ENCODE measurements at places on chromosomes 5 and 9.

GRCh38 chr5:1312993-1313833 is 18.3 kb upstream of the TERT start:
- DNase-seq, result peak; percentile 85

GRCh38 chr5:137822984-137823383 is 44.7 kb upstream of the MYOT start:
- no peak for DNase-seq

- no peak for DNase-seq
Measured at GRCh38 chr5:24161559-24161958, 483.2 kb downstream of the CDH10 start.

DNA sequence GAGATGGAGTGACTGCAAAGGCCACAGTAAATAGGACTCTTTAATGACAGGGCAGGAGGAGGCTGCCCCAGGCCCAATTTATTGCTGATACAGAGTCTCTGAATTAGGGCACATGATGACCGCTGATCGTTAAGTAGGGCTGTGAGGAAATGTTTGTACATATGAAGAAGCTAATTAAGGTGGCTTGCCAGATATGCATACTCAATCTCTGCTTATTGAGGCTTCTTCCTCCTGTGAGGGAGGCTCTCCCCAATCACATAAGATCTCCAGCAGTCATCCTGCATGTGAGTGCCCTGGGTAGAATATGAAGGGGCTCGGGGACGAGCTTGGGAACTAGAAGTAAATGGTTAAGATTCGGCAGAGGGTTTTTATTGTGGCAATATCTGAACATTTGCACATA is 8.2 kb upstream of the CD180 start:
- DNase-seq, result no peak

DNA sequence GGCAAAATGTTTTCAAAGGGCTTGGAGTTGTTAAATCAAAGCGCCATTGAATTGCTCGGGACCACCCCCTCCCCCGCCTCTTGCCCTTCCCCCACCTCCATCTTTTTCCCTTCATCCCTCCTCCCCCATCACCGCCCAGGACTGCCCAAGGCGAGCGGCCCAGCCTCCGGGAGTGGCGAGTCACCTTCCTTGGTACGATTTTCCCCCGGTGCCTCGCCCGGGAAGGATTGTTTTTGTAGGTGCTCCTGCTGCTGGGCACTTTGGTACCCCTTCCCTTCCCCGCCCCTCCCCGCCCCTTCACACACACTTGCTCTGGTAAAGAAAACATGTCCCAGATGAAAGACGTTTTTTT is 61.2 kb downstream of the TMEM174 start:
- no peak for DNase-seq

Measured in KBM-7 (cell line).